CD4-positive, alpha-beta T cell treated with Interleukin-12 subunit alpha and Interleukin-12 subunit beta, for 1 hour (primary cell): ENCODE measurements at places on chromosomes 5 and 9.
A peak's percentile ranks its signal among the peaks of the same experiment; 100 is the strongest.

DNA sequence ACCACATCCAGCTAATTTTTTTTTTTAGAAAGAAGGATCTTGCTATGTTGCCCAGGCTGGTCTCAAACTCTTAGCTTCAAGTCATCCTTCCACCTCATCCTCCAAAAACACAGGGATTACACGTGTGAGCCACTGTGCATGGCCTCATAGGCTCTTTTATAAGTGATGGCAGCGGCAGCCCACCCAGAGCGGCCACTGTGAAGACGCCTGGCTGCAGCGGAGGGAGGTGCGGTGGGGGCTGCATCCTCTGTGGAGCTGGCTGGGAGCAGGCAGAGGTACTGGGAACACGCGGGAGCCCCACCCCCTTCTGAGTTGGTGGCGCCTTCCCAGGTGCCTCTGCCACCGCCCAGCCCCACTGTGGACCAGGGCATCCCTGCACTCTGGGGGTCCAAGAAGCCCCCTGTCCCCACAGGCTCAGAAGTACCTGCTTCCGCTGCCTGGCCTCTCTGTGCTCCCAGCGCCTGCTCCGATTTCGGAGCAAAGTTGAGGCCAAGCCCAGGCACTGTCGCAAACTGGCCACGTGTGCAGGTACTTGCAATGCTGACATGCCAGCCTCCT lies 16.9 kb upstream of the ECPAS start:
- no peak for DNase-seq

DNA sequence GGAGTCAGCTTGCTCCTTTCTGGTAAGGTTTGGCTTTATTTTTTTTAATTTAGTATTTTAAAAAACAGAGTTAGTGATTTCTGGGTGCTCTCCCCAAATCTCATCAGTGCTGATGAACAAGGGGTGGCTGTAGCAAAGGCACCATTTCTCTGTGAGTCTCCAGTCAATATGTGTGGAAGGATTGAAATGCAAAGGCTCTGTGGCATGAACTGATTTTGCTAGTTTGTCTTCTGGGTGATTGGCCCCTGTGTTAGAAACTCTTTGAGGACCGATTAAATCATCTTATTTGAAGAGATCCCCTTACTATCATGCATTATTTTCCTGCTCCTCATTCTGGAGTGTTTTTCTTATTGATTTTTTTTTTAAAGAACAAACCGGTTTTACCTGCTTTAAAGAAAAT lies 596 bp downstream of the TEK start:
- no peak for DNase-seq

DNA sequence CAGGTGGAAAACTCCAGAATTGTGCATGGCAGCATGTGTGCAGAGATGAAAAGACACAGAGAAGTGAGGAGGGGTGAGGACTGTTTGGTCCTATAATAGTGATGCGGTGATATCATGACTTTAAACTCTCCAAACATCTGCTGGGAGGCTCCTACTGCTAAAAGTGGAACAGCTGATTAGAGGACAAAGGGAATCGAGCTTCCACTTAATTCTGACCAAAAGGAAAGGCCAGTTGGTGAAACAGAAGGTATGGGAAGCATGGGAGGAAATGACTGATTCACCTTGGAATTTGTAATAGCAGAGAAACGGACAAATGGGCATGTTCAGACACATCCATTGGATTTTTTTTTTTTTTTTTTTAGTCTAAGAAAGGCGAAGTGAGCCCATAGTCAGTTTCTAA lies 67.5 kb upstream of the MAMDC2 start:
- DNase-seq, result no peak

DNA sequence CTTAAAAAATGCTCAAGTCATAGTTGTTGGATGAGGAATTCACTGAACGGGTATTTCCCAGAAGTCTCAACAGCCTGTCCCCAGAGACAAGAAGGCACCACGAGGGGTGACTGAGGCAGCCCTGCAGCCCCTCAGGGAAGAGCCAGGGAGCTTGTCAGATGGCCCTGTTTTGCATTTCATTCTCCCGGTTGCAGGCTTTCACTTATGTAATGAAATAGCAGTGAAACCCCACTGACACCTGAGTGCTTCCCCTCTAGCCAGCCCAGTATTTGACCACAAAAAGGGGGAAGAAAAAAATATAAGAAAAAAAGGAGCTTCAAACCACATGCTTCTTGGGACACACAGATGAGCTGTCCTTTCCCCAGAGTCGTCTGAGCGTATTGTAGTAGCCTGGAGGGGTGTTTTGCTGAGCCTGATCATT lies 75.3 kb upstream of the IL12B start:
- no peak for DNase-seq

DNA sequence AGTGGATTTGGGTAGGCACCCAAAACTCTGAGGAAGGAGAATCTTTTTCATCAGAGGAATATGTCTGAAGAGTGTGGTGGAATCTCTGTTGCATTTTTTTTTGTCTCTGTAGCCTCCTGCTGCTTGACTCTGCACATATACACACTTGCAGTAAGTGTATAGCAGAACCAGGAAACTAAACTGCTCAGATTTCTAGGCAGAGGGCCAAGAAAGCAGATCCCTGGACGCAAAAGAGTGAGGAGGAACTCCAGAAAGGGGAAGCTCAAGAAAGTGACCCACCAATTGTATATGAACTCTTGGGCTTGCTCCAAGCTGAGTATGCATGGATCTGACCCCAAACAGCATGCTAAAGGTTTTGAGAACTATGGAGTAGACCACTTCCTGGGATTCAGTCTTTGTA lies 181.8 kb downstream of the GADD45G start:
- DNase-seq, result no peak

- no peak for DNase-seq
Measured at GRCh38 chr5:93599001-93599379, 16.0 kb downstream of the NR2F1 start.

- peak; percentile 18 for DNase-seq
Measured at GRCh38 chr5:96434201-96434645, 1.2 kb upstream of the PCSK1 start.

- no peak for DNase-seq
Measured at GRCh38 chr9:79131246-79131774, 440.5 kb upstream of the TLE4 start.

DNA sequence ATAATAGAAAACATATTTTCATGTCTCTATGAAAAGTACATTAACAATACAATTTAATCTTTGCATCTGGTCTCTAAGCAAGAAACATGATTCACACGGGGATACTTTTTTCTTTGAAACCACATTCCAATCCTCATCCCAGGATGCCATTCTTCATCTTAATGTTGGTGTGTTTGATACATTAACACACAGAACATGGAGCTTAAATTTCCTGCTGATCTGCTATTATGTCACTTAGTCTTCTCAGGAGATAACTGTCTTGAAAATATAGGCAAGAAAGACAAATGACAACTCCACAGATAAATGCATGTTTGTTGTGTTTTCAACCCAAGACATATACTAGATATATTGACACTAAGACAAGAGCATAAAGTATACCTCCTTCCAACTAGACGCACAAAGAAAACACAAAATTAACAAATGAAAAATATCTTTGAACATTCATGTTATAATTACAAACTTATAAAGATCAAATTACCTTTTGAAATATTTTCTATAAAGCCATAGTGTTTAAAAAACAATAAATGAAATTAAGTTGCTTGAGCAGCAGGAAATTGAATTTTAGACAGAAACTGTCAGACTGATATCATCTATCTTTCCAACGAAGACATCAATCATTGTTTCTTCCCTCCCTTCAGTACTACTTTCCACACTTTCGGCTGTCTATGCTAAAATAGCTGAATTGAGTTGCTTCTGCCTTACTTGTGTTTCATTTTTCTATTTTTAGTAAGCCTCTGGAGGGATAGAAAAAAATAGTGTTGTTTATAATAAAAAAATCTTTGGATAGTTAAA lies 1676.7 kb upstream of the CDH9 start:
- no peak for DNase-seq

DNA sequence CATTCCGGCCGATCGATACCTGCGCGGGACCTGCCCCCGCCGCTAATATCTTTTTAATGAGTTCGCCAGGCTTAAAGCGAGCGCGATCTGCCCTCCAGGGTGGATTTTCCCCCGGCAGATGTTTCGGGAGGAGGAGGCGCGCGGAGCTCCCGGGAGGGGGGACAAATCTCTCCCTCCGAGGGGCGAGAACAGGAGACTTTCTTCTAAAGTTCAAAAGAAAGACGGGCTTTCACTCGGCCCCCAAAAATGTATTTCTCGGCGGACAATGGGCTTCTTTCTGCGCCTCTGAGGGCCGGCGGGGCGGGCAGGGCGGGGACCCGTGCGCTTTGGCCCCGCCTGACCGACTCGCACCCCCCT lies 4.1 kb upstream of the PRDM12 start:
- no peak for DNase-seq

- DNase-seq, result no peak
Measured at GRCh38 chr5:145854651-145855258, 18.1 kb downstream of the GRXCR2 start.

GRCh38 chr5:14267166-14267838 lies 124.2 kb downstream of the TRIO start:
- no peak for DNase-seq

- DNase-seq, result no peak
Measured at GRCh38 chr9:13529321-13530104, 250.0 kb upstream of the MPDZ start.

- no peak for DNase-seq
Measured at GRCh38 chr5:76319673-76320072, 83.4 kb upstream of the IQGAP2 start.

GRCh38 chr5:160747987-160748386 lies 104.0 kb downstream of the ATP10B start:
- no peak for DNase-seq

GRCh38 chr5:39640552-39640951 lies 215.8 kb upstream of the DAB2 start:
- no peak for DNase-seq

GRCh38 chr9:5624655-5625054 lies 4.3 kb upstream of the RIC1 start:
- no peak for DNase-seq

DNA sequence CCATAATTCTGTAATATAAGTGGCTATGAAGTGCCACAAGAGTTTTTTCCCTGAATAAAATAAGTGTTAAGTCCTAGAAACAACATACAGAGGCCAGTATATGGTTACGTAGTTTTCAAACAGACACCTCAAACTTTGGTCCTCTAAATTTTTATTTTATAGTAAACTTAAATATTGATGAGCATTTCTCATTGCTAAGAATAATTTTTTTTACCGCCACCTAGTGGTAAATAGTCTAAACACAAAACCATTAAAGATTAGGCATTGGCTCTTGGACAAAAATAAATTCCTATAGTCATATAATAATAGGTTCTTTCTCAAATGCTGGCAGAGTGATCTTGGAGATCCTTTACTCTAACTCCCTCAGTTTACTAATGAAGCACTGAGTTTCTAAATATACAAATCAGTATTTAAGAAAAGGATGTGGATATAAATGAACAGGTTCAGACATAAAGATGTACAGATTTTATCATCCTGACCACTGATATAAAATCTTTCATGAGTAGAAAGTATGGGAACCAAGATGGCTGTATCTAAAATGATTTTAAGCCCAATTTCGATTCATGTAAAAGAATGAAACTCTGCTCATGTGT lies 136.2 kb downstream of the FANCC start:
- peak; percentile 25 for DNase-seq

GRCh38 chr9:785997-786396 lies 55.5 kb upstream of the DMRT1 start:
- DNase-seq, result no peak

DNA sequence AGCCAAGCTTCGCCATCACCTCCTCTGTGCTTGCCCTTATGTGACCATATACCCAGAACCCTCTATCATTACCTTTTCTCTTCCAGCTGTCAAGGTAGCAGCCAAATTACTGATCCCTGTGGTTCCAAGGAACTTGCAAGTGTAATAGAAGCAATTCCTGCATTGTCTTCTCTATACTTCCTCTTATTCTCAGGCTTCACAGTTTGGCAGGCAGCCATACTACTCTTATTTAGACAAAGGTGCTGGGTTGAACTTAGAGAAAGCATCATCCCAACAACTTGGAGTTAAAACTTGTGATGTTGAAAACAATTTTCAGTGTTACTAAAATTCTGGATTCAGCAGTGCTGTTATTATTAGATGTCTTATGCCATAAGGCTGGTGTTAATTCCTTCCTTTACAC lies 93.2 kb downstream of the NLN start:
- DNase-seq, result no peak

GRCh38 chr9:128399861-128400260 lies 20.8 kb upstream of the CERCAM start:
- no peak for DNase-seq

DNA sequence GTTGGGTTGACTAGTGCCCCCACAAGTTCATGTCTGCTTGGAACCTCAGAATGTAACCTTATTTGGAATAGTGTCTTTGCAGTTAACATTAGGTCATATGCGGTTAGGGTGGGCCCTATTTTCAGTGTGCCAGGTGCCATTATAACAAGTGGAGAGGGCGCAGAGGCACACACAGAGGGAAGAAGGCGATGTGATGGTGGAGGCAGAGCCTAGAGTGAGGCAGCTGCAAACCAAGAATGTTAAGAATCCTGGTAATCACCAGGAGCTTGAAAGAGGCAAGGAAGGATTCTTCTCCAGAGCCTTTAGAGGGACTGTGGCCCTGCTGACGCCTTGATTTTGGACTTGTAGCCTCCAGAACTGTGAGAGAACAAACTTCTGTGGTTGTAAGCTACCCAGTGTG lies 10.9 kb downstream of the GPR107 start:
- no peak for DNase-seq

- no peak for DNase-seq
Measured at GRCh38 chr9:81035171-81035570, 654.2 kb downstream of the TLE1 start.

DNA sequence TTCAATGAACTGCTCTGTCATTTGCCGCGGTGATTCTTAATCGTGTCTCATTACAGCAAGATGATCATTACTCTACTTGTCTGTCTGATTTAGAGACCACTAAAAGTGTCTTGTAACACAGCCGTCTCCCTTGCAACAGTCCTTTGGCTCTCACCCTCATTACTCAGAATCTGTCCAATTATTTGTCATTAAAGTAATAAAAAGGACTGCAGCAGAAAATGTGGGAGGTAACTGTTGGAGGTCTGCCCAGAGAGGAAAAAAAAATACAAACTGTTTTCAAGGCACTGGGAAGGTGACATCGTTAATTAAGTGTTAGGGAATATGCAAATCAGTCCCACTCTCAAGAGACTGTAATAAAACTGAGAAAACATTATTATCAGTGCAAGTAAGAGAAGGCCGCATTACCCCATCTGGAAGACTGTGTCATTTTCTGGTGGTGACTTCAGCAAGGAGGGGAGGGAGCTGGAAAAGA lies 281.0 kb downstream of the RASEF start:
- no peak for DNase-seq
